ENCODE measurements at places on chromosomes 1 and 21.

DNA sequence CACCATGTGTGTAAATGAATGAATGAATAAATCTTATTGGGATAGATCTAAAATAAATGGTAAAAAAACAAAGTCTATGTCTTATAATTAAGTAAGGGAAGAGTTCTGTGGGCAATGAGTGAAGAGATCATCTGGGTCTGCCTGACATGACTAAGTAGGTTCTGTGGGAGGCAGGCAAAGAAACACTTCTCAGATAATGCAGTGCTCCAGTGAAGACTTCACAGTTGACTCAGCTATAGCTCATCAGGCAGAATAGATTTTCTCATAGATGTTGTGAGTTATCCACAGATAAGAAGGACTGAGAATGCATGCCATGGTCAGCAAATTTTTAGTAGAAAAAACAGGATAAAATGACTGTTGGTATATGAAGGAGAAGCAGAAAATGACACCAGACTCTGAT is 12.4 kb downstream of the KRTAP22-2 start:
- DNase-seq = no peak

DNA sequence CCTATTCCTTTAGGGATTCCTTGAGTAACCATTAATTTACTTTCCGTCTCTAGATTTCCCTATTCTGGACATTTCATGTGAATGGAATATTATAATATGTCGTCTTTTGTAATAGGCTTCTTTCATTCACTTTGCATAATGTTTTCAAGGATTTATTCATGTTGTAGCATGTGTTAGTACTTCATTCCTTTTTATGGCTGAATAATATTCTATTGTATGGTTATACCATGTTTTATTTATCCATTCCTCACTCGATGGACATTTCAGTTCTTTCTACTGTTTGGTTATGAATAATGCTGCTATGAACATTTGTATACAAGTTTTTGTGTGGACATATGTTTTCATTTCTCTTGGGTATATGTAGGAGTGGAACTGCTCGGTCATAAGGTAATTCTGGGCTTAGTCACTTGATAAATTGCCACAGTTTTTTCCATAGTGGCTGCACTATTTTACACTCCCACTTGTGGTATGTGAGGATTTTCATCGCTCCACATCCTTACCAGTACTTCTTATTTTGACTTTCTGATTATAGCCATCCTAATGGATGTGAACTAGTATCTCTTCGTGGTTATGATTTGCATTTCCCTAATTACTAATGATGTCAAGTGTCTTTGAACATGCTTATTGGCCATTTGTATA is 17.7 kb downstream of the PPP2R5A start:
- no peak for DNase-seq

- no peak for DNase-seq
Measured at GRCh38 chr1:233443040-233443760, 115.7 kb downstream of the MAP3K21 start.

- DNase-seq = no peak
Measured at GRCh38 chr1:204735042-204735441, 49.5 kb upstream of the LRRN2 start.

DNA sequence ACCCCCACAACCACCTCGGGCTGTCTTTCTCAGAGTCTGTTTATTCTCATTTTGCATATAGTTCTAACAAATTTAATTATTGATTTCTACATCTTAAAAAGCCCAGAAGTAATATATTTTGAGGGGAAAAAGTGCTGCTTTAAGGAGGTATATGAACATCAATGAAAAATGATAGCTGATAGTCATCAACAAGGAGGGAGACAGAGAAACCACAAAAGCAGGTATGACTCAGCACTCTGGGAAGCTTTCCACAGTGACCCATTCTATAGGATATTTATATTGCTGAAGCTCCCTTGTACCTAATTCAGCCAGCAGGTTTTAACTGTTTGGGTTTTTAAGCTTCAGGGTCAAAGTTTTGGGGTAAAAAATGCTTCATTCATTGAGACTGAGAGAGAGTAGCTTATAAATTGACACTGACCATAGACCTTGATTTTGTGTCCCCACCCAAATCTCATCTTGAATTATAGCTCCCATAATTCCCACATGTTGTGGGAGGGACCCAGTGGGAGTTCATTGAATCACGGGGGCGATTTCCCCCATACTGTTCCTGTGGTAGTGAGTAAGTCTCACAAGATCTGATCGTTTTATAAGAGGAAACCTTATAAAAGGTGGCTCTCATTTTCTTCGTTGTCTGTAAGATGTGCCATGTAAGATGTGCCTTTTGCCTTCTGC is 27.4 kb downstream of the VANGL1 start:
- DNase-seq = no peak

GRCh38 chr1:160708118-160708517 is 3.5 kb downstream of the CD48 start:
- DNase-seq = peak; percentile 33

DNA sequence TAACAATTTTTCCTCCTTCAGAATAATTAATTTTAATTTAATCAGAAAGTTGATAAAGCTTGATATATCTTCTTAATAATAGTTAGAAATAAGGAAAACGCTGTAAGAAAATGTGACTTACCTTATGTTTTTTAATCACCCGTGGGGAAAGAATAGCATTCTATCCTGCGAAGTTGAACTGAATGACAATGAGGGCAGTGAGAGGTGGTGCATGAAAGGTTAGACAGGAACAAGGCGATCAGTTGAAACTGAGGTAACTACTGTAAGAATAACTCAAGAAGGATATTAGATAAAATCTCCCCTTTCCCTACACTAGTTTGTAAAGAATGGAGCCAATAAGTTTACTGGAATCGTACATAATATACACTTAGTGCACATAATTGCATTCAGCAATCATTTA is 655.0 kb upstream of the NCAM2 start:
- no peak for DNase-seq

GRCh38 chr1:109488201-109488600 is 4.5 kb downstream of the ATXN7L2 start:
- DNase-seq = no peak

GRCh38 chr21:41750051-41750450 is 16.8 kb downstream of the RIPK4 start:
- no peak for DNase-seq

GRCh38 chr1:2372551-2373490 is 18.5 kb downstream of the MORN1 start:
- no peak for DNase-seq

DNA sequence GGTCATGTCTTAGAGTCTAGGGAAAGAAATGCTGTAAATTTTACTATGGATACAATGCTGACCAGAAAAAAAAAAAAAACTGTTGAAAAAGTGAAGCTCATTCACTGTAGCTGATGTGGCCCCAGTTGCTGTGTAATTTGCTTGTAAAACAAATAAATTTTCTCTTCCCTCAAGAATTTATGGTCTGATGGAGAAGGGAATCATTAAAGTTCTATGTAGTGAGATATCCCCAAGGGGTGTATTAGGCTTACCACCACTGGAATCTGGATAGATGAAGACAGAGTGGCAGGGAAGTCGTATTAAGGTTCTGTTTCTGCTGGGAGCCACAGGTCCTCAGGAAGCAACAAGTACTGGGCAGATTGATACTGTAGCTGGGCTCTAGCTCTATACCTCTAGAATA is 860.0 kb downstream of the LTN1 start:
- DNase-seq = no peak

GRCh38 chr1:153057375-153057774 is at the start of gene SPRR2A:
TSS of gene SPRR2A (minus strand) at chr1:153057512. CDS start at chr1:153056735, 777 bp downstream.
- DNase-seq = no peak

DNA sequence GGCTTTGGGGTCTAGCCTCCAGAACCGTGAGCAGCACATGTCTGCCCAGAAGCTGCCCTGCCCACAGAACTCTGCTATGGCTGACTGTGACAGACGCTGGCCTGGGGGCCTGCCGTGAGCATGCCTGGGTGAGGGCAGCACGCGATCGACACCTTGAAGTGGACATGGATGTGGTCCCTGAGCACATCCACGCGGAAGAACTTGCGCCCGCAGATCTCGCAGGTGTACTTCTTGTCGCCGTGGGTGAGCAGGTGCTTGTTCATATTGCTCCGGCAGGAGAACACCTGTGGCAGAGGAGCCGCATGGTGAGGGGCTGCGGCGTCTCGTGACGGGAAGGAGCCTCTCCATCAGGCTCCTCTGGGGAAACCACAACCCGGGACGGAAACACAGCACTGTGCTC is 56.0 kb downstream of the PRDM15 start:
- no peak for DNase-seq

- no peak for DNase-seq
Measured at GRCh38 chr1:160863774-160864131, 1.1 kb upstream of the CD244 start.

- no peak for DNase-seq
Measured at GRCh38 chr1:233675446-233675845, 61.5 kb downstream of the KCNK1 start.

DNA sequence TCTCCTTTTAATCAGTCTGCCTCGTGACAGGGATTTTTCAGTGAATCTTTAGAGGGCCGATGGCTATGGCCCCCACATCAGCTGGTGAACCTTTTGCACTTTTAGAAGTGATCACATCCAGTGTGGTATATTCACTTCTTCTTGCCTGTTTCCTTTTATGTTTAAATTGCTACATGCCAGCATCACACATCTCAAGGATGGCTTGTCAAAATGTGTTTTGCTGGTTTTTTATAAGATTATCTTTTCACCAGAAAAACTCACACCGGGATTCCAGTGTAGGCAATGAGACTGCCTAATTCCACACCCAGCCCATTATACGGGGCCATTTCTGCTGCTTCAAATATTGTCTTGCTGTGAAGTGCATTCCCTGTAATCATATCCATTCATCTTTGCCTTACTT is 1151.7 kb upstream of the ADGRL4 start:
- DNase-seq = no peak

- DNase-seq = no peak
Measured at GRCh38 chr1:84855168-84855567, 37.8 kb downstream of the LPAR3 start.

GRCh38 chr1:80673935-80674597 is 1126.7 kb upstream of the ADGRL2 start:
- DNase-seq = no peak

DNA sequence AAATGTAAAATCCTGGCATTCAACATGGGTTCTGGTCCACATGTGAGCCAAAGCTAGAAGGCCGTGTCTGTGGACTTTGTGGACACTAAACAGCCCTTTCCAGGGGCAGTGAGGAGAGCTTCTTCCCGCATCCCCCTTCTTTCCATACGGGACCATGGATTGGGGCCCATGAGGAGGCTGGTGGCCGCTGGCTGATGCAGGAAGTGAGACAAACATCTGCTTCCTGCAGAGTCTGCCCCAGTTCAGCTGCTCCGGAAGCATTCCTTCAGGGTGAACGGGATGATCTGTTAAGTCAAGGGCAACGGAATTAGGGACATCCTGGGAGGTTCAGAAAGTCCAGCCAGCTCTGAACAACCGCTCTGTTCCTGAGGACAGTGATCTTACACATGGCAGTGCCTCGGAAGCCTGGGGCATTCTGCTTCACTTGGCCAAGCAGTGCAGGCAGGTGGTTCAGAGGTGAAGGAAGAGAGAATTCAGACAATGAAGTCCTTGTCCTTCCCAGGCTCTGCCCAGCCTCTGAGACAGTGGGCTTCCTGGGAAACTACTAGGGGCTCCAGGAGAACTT is 1.5 kb downstream of the CA6 start:
- DNase-seq = no peak

DNA sequence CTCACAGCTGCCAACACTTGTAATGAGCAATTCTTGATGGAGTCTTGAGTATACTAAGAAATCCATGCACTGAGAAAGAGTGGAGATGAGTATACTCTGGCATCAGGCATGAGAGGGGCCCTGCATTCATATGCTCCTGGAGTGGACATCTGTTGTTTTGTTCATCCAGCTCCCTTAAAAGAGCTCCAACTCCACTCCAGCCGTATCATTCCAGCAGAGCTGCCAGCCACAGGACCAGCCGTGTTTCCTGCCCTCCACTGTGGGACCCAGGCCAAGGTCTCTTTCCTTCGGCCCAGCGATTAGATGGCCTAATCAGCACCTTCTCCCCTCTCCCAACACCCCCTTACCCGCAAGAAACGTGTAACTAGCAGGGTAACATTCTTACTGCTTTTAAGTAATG is 144.5 kb downstream of the OMA1 start:
- DNase-seq = no peak

DNA sequence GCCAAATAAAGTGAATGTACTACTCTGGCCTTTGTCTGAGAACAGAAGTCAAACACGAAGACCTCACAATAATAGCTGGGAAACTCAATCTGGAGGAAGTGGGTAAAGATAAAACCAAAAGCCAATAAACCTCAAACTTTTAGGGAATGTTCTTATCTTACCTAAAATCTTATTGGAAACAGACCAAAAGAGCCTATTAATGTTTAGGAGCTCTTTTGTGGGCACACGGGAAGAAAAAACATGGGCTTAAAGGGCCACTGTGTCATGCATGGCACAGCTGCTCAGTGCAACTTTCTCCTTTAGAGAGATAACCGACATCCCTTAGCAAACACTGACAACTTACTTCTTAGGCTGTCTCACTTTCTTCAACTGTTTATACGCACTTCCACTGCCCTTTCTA is 16.1 kb downstream of the EIF2B3 start:
- no peak for DNase-seq

- no peak for DNase-seq
Measured at GRCh38 chr1:42830631-42831030, 13.4 kb upstream of the SVBP start.

DNA sequence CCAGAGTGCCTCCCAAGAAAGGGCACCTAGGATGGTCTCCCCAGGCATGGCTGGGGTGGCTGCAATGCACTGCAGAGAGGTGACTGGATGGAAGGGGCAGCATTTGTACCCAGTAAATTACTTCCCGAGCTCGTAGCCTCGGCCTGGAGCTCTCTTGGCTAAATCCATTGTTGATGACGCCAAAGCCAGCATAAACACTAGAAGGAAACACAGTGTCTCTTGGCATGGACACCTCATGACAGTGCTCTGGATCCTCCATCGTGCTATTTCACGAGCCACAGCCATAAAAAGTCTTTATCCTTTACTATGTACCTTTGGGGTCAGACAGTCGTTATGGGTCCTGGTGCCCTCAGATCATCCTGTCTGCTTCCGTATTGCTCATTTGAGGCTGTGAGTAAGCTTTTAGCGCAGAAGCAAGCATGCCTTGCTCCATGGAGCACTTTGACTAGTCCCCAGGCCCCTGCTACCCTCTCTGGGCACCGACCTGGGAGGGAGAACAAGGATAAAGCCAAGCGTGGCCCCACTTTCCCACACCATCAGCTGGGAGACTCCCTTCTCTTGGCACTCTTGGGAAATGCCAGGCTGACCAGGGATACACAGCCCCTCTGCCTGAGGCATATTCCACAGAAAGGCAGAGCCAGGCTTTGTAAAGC is 10.3 kb upstream of the PRELP start:
- no peak for DNase-seq

DNA sequence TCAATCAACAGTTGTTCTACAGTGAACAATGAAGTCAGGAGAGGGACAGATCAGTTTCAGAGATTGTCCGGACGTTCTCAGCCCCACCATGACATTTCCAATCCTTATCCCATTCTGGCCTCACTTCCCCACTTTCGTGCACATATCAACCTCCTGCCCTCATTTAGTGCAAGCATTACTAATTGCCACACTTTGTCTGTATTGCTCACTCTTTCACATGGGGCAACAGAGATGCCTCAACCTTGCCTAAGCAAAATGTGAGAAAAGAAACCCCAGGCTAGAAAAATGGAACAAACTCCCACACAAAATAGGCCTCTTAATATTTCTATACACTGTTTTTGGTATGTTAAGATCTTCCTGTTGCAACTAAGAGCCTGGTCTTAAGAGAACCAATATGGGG is 8.9 kb upstream of the RGS1 start:
- DNase-seq = no peak

- DNase-seq = no peak
Measured at GRCh38 chr1:246114369-246114768, 392.7 kb downstream of the SMYD3 start.

Measured in CD4-positive, alpha-beta T cell treated with Interleukin-10 for 1 hour (primary cell).